ENCODE measurements at places on chromosomes 7 and 10.

- no peak for DNase-seq
Observed at GRCh38 chr10:13001041-13001886, at the start of gene CCDC3. TSS of gene CCDC3 (minus strand) at chr10:13001713. CDS start at chr10:13001570, 143 bp downstream.

DNA sequence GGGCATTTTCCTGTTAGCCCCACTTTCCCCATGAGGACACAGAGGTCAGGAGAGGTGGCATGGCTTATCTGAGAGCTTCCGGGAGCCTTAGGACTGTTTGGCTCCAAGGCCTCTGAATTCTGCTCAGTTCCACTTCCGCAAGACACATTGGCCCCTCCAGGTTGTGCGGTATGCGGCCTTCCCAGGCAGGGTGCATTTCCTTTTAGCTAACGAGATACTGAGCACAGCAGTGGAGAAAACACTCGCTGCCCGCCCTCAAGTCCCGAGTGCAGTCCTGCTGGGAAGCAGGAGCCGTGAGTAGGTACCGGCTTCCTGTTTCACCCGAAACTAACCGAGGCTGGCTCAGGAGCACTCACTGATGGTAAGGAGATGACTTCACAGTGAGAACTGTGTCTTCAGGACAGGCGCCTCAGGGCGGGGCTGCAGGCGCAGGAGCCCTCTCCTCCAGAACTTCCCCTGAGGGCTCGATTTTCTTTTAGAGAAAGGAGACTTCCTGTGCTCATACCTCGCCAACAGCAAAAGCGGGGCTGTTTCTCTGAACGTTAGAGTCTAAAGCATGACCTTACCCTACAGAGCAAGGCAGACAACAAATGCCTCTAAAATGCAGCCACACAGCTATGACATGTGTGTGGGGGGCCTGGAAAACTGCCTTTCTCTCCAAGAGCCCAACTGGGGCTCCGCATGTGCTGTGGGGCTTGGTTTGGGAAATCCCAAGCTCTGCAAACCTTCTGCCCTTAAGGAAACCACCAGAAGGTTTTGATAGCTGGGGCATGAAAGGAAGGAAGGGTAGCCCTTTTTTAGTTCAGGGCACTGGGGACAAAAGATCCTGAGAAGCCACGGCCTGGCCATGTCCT lies 25.9 kb downstream of the RGS10 start:
- DNase-seq, result no peak

GRCh38 chr10:113399065-113399464 lies 153.8 kb upstream of the HABP2 start:
- DNase-seq, result no peak

GRCh38 chr10:18418541-18419215 lies 232.7 kb downstream of the NSUN6 start:
- DNase-seq, result no peak

- no peak for DNase-seq
Observed at GRCh38 chr10:109886781-109887140, 36.5 kb downstream of the XPNPEP1 start.

DNA sequence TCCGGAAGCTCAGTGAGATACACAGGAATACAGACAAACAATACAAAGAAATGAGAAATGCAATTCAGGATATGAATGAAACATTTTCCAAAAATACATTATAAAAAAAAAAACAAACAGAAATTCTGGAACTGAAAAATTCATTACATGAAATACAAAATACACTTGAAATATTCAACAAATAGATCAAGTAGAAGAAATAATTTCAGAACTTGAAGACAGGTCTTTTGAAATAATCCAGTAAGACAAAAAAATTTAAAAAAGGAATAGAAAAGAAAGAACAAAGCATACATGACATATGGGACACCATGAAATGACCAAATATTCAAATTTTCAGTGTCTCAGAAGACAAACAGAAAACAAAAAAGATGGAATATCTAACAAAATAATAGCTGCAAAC lies 102.5 kb downstream of the ALOX5 start:
- DNase-seq, result no peak

- DNase-seq, result no peak
Observed at GRCh38 chr7:79454361-79454960, 994 bp upstream of the MAGI2 start.

- DNase-seq, result no peak
Observed at GRCh38 chr7:8060241-8060640, 91.6 kb downstream of the GLCCI1 start.

GRCh38 chr7:97512441-97513207 lies 219.3 kb upstream of the TAC1 start:
- DNase-seq, result no peak

DNA sequence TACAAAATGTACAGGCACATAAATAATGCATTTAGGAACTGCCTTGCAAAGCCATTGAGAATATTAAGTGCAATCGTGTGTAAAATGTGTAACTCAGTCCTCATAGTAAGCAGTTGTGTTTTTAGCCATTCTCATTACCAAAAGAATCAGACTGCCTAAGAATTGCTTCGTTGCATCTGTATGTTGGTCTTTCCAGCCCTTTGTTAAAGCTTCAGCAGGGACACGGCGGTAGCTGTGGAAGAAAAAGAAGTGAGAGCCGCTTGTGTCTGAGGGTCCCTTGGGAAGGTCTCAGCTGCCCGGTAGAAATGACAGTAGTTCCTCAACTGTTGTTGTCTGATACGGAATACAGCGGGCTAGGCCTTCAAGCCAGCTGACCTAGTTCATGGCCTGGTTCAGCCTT lies 22.8 kb upstream of the ACSL5 start:
- DNase-seq, result no peak

GRCh38 chr10:79222186-79222585 lies 125.1 kb upstream of the PPIF start:
- DNase-seq, result no peak

DNA sequence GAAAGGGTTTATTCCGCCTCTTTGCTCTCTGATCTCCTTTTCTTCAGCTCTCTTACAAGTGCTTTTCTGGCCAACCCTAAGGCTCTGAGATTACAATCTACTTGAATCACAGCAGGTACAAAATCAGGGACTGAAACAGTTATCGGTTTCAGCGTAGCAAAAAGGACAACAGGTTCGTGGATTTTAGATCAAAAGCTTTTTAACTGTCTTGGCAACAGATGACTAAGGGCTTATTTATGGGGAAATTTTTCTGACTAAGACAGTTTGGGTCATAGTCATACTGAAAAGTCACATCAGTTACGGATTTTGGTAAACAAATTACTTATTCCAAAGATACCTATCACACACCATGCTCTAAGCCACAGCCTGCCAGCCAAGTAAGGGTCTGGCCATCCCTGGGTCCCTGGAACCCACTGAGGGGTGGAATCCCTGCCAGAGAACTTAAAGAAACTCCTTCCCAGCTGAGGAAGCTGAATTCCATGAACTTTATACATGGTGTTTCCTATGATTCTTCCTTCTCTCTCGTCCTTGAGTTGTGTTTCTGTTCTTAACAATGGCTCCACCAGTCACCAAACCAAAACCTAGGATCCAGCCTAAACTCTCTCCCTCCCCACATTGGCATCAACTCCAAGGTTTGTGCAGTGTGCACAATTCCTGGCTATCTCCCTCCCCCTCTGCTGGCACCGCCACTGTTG lies 169.3 kb downstream of the FAM107B start:
- DNase-seq, result no peak

DNA sequence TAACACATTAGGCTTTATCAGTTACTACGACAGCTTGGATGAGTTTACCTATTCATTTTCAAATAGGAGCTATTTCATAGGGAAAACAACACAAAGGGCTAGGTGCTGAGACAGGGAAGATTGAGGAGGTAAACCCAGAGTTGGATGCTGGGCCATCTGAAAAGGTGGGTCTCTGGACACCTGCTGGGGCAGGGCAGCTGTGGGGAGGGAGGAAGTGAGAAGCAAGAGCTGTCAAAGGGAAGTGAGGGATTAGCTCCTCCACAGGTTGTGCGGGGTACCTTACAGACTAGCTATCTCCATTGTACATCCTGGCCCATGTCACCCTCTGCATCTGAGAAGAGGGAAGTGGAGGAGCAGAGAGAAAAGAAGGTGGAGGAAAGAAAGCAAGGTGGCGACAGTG lies 48.9 kb downstream of the BLNK start:
- DNase-seq, result no peak

GRCh38 chr10:79490400-79491142 lies 21.8 kb upstream of the EIF5AL1 start:
- DNase-seq, result no peak

- no peak for DNase-seq
Observed at GRCh38 chr7:21749378-21749777, 196.3 kb downstream of the CDCA7L start.

- no peak for DNase-seq
Observed at GRCh38 chr10:114626841-114627240, 31.2 kb downstream of the ABLIM1 start.

DNA sequence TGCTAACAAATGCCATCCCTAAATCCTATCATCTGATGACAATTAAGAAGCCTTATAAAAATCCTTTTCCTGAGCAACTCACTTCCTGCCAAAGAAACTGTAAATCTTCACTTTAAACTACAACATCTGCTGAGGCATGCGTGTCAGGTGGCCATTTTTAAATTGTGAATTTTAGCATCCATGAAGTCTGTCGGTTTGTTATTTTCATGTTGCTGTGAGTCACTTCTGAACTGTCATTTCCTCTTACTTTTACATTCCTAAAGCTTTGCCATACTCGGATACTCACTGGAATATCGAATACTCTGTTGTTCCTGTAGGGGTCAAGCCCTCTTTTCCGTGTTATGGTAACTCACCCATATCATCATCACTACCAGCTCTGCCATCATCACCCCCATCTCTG lies 34.3 kb upstream of the TMEM26 start:
- DNase-seq, result no peak

- DNase-seq, result no peak
Observed at GRCh38 chr7:149670288-149670687, 103.1 kb downstream of the ZNF467 start.

- no peak for DNase-seq
Observed at GRCh38 chr7:116037401-116037800, 6.8 kb upstream of the TFEC start.

DNA sequence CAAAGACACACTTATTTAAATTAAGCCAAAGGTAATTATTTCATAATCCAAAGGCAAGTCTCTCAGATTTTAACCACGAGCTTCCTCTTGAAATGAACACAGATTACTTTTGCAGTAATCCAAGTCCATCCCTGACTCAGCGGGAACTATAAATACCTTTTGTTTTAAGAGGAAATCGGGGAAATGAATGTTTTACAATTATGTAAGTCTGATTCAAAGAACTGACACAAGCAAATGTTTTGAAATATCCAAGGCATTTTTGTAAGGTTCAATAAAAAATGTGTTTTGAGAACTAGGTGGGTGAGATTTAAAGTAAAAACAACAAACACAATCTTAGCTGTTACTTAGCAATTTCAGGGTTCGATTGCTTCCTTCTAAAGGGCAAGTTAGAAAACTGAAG lies 179.8 kb upstream of the ASAH2 start:
- no peak for DNase-seq

DNA sequence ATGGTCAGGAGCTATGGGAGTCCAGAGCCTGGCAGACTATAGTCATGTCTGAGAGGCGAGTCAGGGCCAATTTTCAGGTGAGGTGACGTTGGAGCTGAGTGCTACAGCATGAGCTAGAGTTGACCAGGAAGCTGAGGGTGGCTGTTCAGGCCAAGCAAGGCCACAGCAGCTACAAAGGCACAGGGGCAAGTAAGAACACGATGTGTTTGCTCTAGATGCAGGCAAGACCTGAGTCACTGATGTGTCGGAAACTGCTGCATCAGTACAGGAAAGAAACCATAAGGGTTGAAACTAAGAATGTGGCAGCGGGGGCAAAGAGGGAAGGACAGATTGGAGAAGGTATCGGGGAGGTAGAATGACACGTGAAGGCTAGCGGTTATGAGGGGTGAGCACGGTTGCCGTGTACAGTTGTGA lies 11.8 kb upstream of the RRP12 start:
- no peak for DNase-seq

DNA sequence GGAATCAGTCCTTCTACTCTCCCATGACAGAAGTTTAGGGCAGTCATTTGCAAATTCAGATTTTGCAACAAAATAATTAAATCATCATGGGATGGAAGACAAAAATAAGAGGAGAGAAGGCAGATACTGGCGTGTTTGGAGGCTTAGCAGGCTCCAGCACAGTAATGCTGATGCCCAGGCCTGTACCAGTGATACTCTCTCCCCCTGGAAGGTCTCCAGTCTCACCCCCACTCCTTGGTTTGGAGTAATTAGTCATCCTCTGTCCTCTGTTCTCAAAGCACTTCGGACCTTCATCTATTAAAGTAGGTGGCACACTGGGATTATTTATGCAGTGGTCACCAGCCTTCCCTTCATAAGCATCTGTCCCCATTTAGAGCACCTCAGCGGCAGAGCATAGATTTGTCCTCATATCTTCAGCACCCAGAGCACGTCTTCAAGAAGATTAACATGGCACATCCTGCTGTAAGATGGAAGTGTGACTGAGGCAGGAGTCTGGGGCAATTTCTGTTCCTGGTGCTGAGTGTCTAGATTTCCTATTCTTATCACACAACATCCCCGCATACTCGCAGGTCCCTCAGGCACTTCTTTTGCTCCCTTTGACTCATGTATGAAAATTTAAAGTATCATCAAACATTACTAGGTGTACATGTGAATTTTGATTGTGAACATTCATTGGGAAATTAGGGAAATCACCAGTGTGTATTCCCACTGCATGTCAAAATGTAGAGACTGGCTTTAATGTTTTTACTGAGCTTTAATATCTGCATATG lies 31.3 kb upstream of the TRIL start:
- DNase-seq, result no peak

DNA sequence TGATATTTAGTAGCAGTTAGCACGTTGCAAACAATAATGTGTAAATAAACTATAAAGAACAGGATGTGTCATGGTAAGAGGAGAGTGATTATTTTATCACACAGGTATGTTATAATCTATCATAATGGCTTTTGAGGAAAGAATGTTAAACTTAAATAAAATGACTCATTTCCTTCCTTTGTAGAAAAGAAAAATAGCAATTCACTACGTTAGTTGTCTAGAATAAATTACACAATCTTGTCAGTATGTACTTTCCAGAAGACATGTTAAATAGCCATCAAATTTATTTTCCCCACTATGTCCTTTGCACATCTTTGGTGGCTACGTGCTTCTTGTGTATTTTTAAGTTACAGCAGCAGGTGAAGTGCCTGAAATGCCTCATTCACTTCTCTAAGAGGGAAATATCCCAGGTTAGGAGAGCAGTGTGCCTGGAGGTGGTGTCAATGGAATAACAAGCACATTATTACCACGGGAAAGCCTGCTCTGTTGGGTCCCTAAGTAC lies 133.8 kb downstream of the SEMA3A start:
- no peak for DNase-seq

Measured in stimulated activated CD8-positive, alpha-beta memory T cell treated with anti-CD3 and anti-CD28 coated beads, Interleukin-4, amount 100 ng/mL, for 1 hour (primary cell).